Chondrocyte (in vitro differentiated cells): ENCODE measurements at places on chromosomes 12 and 14. TPM values are rescaled to one million over a fixed set of nuclear protein-coding genes. Genes with fewer than 3 reads are reported as not detected.

GRCh38 chr14:29454026-29454693 is 473.5 kb downstream of the PRKD1 start:
- no peaks in the 10 kb centered on the region for H3K4me1 ChIP-seq
- no peak for DNase-seq
- no peaks in the 10 kb centered on the region for H3K36me3 ChIP-seq
- peaks cover 4% of the 10 kb centered on the region for H3K27me3 ChIP-seq

Gene MSI1
- total RNA-seq: 2.5 to 2.8 TPM (median 2.6 TPM) in 3 replicates

Gene ASCL1
- total RNA-seq: not detected in 3 replicates

GRCh38 chr14:104588066-104588857 is 8.7 kb downstream of the C14orf180 start:
- H3K4me3 ChIP-seq: no peak overlapping the region
- H3K36me3 ChIP-seq: no peaks in the 10 kb centered on the region
- H3K27ac ChIP-seq: no peak overlapping the region
- no peaks in the 10 kb centered on the region for H3K4me1 ChIP-seq
- H3K27me3 ChIP-seq: peaks cover 27% of the 10 kb centered on the region
- no peak for DNase-seq

- no peaks in the 10 kb centered on the region for H3K27me3 ChIP-seq
- peaks cover 75% of the 10 kb centered on the region for H3K4me1 ChIP-seq
- H3K4me3 ChIP-seq: peak overlapping the region; percentile 93
- peak overlapping the region; percentile 99 for H3K27ac ChIP-seq
- no peaks in the 10 kb centered on the region for H3K36me3 ChIP-seq
- DNase-seq: peak; percentile 22
Observed at GRCh38 chr12:47821346-47821706, 1.6 kb upstream of the HDAC7 start.

- no peak overlapping the region for H3K27ac ChIP-seq
- no peak overlapping the region for H3K4me3 ChIP-seq
- H3K4me1 ChIP-seq: no peaks in the 10 kb centered on the region
- H3K36me3 ChIP-seq: no peaks in the 10 kb centered on the region
Observed at GRCh38 chr14:81679226-81679625, 145.6 kb upstream of the SEL1L start.

GRCh38 chr14:92774572-92774971 is 19.5 kb upstream of the GOLGA5 start:
- DNase-seq: no peak
- no peak overlapping the region for H3K27ac ChIP-seq
- H3K4me1 ChIP-seq: no peaks in the 10 kb centered on the region
- no peak overlapping the region for H3K4me3 ChIP-seq

Gene KRT80
- total RNA-seq: 10.7 to 17.0 TPM (median 12.1 TPM) in 3 replicates
